ENCODE measurements at places on chromosomes 5 and 9.
A peak's percentile ranks its signal among the peaks of the same experiment; 100 is the strongest.

- DNase-seq = peak; percentile 42
Measured at GRCh38 chr9:99040911-99041582, 63.9 kb upstream of the TGFBR1 start.

GRCh38 chr5:178486239-178486641 is 104.0 kb downstream of the COL23A1 start:
- no peak for DNase-seq

- DNase-seq = no peak
Measured at GRCh38 chr9:8750639-8751051, 951.1 kb upstream of the DMAC1 start.

DNA sequence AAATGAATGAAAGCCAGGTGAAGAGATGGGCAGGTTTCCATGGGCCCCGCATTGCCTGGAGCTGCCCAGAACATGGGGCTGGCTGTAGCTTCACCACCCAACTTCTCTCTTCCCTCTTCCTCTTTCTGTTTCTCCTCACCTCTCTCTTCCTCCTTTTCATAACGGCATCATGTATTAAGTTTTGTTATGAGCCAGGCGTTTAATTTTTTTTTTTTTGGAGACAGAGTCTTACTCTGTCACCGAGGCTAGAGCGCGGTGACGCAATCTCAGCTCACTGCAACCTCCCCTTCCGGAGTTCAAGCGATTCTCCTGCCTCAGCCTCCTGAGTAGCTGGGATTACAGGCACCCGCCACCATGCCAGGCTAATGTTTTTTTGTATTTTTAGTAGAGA is 13.0 kb upstream of the SPINK4 start:
- no peak for DNase-seq

DNA sequence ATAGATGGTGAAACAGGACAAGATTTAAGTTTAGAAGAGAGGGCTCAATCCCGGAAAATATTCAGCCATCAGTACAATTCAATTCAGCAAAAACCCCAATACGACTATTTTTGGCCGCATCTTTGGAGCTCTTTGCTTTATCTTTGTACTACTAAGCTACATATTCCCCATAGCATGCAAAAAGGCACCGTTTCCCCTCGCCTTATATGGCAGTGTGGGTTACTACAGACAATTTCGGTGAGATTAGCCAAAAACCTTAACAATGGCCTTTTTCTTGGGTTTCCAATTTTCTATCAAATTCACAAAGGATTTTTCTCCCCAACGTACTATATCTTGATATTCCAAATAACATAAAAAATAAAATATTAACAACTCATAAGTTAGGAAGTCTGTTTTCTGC is 382.6 kb downstream of the BNC2 start:
- DNase-seq = no peak
